ENCODE measurements at places on chromosomes 4 and X.

GRCh38 chr4:6153874-6154273, 46.5 kb downstream of the JAKMIP1 start:
- DNase-seq, result no peak

- no peak for DNase-seq
Observed at GRCh38 chr4:184536881-184537248, 62.5 kb upstream of the IRF2 start.

- DNase-seq, result no peak
Observed at GRCh38 chr4:76504613-76505465, 69.8 kb downstream of the SHROOM3 start.

GRCh38 chrX:1086444-1087409, 125.7 kb downstream of the CRLF2 start:
- DNase-seq, result no peak

DNA sequence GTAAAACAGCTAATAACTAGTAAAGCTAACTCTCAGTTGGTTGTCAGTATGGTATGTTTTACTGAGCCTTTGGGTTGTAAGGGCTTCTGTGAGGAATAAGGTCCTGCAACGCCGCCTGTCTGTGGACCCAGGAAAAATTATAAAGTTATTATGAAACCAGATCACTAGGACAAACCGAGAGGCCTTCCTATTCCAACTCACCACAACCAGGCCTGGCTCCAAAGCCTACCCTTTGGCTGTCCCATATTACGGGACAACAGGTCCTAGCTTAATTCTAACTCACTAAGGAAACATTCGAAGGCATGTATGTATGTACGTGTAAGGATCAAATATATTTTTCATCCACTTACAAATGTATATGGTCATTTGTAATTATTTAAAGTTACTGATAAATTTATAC, 1.4 kb downstream of the ANKRD17 start:
- DNase-seq, result peak; percentile 52

DNA sequence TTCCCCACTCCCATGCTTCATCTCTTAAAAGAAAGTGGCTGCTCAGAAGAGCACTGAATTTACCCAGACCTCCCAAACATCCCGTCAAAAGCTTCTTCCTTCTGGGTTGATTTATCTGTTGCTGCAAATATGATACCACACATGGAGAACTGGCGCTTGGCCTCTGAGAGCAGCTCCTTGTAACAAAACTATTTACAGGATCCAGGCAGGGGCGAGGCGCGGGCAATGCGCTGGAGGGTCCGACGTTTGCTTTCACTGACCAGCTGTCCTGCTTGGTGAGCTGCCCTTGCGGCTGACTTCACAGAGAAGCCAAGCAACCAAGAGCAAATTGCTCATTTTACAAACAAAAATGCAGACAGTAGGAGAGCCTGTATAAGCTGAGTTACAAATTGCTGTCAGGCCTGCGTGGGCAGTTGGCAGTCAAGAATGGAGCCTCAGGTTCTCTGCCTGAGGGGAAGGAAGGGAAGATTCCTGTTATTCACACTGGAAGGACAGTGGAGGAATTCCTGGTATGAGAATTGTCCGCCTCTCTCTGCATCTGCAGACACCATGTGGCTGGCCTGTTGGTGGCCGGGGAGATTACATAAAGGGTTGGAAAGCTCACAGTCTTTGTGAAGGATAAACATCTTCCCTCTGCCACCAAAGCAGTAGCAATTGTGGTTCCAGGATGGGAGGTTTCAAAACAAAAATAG, 192.2 kb upstream of the LEF1 start:
- DNase-seq, result no peak

DNA sequence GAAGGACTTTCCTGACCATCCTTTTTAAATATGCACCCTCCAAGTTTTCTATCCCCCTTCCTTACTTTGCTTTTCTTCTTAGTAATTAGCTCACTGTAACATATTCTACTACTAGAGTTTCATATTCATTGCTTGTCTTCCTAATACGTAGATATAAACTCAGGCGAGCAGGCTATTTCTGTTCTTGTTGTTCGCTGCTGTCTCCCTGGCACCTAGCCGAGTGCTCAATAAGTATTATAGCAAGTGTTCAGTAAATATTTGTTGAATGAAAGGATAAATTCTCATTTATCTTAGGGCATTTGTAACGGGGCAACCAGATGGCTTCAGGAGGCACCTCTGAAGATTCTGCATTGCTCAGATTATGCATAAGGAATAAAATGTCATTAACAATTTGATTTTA, 6.8 kb upstream of the RHOH start:
- no peak for DNase-seq

DNA sequence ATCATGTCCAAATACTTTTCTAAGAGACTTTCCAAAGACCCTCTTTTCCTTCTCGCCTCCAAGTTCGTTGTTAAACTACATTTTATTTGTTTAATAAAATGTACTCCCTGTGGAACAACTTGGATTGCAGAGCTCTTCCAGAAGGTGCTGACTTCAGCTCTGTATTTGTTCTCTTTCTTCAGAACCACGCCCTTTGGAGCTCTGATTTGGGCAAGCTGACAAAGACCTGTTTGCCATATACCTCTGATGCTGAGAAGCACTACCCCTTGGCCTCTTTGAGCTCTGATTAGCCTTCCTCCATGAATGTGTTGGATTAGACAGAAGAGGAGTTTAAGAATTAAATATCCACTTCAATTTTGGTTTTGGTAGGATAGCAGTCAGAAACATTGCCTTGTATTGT, 815.1 kb upstream of the POU3F4 start:
- DNase-seq, result no peak

DNA sequence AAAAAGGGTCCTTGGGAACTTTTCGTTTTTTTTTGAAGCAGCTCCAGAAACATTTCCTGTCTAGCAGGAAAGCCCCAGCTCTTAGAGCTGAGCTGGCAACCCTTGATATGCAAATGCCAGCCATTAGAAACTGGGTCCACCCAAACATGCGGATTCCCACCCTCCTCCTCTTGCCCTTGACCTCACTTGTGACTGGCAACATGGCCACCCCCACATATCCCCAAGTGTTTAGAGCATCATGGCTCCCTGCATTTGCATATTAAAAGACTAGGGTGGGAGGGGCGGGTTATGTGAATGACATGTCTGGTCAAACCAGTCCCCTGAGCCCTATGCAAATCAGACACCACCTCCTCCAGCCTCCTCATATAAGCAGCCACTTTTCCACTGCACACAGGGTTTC, 671.1 kb downstream of the FAT4 start:
- DNase-seq, result no peak

DNA sequence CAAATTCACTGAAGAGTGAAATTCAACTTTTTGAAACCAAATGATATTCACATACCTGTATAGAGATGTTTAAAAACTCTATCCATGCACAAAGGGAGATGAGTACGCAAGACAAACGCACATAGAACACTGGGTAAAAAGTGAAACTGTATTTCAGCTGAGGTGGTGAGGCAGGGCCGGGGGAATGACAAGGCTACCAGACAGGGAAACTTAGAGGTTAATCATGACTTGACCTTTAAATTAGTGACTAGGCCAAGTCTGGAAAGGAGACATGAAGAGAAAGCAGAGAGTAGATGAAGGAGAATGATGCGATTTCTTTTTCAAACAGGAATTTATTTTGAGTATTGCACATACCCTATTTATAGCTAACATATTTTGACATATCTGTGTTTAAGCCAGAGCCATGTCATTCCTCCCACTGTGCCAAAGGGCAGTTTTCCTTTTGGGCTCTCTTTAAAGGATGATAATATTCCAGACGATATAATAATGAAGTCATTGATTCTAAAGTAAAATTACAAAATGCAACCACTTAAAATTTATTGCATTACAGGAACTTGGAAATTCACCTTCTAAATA, 49.4 kb downstream of the ARHGEF6 start:
- no peak for DNase-seq

All from stimulated activated CD4-positive, alpha-beta T cell treated with anti-CD3 and anti-CD28 coated beads, Interleukin-12 subunit alpha, Interleukin-12 subunit beta, amount 100 ng/mL, for 48 hours (primary cell).